ENCODE measurements at places on chromosomes 3 and 15. TPM values are rescaled to one million over a fixed set of nuclear protein-coding genes. Genes with fewer than 3 reads are reported as not detected.

Gene FRMD4B
- 29.4 TPM for total RNA-seq

Gene ANKRD63
- not detected for total RNA-seq

Gene ZNF774
- total RNA-seq, result 8.2 TPM

Gene HCN4
- total RNA-seq, result 0.72 TPM

Gene ASTE1
- 3.1 TPM for total RNA-seq

Measured in umbilical cord (tissue), 2 donors.